ENCODE measurements at places on chromosomes 6 and 20.

DNA sequence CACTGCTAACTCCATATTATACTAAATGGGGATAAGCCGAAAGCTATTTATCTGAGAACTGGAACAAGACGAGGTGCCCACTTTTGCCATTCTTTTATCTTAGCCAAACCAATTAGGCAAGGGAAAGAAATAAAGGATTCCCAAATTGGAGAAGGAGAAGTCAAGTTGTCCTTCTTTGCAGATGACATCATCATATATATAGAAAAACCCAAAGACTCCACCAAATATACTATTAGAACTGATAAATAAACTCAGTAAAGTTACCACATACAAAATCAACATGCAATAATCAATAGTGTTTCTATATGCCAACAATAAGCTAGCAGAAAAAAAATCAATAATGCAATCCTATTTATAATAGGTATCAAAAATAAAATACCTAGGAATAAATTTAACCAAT lies 570.3 kb upstream of the EPHA7 start:
- no peak for DNase-seq

GRCh38 chr20:20820104-20820503 lies 107.7 kb upstream of the RALGAPA2 start:
- no peak for DNase-seq

- DNase-seq: no peak
Measured at GRCh38 chr6:157314705-157315321, 8.5 kb downstream of the TMEM242 start.

GRCh38 chr6:8743170-8743745 lies 307.9 kb upstream of the SLC35B3 start:
- no peak for DNase-seq

DNA sequence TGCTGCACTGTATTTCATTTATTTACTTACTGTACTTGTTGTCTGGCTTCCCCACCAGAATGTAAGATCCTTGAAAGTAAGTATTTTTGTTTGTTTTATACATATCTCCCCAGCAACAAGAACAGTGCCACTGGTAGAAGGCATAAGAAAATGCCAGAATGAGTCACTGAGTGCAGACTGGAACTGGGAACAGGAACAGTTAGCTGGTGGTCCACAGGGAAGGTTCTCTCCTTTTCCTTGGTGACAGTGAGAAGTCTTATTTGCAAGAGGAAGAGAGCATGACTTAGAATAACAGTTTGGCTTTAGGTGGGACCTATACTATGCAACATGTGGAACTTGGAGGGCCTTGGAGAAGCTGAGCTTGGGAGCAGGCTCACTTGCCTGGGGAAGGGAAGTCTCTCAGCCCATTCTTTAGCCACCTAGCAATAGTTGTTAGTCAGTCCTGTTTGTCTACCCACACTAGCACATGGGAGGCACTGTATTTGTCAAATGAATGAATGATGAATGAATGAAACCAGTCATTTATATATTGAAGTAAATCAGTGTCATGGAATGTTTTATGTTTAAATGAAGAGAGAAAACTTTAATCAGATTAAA lies 203.5 kb downstream of the KCNQ5 start:
- DNase-seq: no peak

DNA sequence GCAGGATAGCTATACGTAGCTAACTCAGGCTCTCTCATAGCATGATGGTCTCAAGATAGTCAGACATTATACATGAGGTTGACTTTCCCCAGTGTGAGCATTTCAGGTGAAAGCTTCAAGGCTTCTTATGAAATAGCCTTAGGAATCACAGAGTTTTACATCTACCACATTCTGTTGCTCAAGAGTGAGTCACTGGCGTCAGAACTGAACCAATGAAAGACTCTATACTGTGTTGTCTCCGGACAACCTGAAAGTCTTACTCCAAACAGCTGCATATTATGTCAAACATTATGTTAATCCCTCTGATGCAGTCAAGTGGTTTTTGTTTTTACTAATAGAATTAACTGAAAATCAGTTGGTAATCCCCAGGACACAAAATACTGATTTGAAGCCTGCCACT lies 79.8 kb upstream of the TRDN start:
- no peak for DNase-seq

GRCh38 chr6:7108964-7109836 lies 1.4 kb downstream of the RREB1 start:
- no peak for DNase-seq

DNA sequence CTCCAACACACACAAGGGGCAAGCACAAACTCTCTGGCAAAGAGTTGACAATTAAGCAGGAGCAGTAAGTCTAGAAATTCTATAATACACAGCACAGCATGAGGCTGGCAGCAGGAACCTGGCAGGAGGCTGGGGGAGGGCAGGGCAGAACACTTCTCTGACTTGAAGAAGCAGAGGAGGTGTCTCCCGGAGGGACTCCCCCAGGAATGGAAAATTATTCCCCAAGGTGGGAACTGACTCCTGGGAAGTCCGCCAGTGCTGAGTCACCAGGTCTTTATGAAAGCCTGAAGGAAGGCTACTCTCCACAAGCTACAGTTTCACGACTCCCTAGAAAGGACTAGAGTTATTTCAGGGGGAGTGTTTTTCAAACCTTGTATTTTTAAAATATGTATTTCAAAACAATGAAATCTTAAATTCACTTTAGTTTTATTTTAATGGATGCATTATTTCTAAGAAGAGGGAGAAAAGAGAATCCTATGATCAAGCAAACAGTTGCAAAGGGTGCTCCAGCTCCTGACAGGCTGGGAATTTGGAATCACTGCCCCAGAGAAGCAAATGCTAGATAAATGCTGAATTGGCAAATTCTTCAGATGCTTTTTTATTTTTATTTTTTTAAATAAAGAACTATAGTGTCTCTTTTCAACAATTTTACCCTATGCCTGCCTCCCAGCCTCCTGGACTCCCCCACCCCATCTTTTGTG lies 192.8 kb downstream of the LY86 start:
- DNase-seq: no peak

GRCh38 chr20:15818651-15819071 lies 754.6 kb downstream of the KIF16B start:
- no peak for DNase-seq

- no peak for DNase-seq
Measured at GRCh38 chr6:36515844-36516243, 31.4 kb downstream of the STK38 start.

DNA sequence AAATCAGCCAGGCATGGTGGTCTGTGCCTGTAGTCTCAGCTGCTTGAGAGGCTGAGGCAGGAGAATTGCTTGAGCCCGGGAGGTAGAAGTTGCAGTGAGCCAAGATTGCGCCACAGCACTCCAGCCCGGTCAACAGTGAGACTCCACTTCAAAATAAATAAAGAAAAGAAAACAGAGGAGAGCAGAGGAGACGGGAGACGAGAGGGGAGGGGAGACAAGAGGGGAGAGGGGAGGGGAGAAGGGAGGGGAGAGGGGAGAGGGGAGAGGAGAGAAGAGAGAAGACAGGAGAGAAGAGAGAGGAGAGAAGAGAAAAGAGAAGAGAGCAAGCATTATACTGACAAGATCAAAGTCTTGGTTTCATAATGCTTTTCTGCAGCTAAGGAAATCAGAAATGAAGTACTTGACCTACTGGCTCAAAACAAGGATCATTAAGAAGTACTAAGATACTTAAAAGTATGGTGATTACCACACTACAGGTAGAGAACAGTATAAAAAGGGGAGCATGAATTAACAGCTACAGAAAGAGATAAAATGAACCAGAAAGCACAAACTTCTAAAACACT lies 30.5 kb downstream of the FAM8A1 start:
- no peak for DNase-seq

GRCh38 chr6:142280927-142281326 lies 20.9 kb upstream of the ADGRG6 start:
- DNase-seq: no peak

- DNase-seq: no peak
Measured at GRCh38 chr6:135219346-135219745, 38.2 kb downstream of the MYB start.
